ENCODE measurements at places on chromosomes 3 and 15.

GRCh38 chr15:84921121-84921520 lies 36.7 kb downstream of the SLC28A1 start:
- DNase-seq, result no peak

DNA sequence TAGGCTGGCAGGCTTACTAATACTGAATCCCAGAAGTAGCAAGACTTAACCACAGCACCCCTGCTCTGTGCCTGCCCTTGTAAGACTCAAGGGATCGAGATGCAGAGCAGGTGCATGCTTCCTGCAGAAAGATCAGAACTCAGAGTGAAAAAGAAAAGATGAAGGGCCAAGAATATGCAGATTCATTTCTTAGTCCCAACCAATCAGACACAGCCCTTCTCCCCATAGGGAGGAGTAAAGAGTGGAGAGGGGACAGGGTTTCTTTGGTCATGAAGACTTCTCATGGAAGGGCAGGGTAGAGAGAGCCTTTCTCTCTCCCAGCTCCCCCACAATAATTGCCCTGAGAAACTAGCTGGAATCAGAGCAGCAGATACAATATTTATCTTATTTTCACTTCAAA lies 105.6 kb upstream of the MB21D2 start:
- no peak for DNase-seq

DNA sequence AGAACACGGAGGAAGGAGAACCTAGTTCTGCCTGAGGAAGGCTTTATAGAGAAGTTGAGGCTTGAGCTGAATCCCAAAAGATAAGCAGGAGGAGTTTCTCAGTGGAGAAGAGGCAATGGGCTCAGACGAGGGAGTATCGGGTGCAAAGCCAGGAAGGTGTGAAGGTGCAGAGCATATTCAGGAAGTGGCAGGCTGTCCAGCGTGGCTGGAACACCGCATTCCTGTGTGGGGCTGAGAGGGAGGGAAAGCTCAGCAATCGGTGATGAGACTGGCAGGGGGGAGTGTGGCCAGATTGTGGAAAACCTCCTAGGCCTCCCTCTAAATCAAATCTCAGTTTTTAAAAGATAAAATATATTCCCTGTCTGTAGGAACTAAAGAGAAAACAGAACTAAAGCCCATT lies 63.0 kb downstream of the ARHGAP31 start:
- DNase-seq, result no peak

GRCh38 chr3:100635273-100635701 lies 25.9 kb downstream of the ADGRG7 start:
- DNase-seq, result no peak

DNA sequence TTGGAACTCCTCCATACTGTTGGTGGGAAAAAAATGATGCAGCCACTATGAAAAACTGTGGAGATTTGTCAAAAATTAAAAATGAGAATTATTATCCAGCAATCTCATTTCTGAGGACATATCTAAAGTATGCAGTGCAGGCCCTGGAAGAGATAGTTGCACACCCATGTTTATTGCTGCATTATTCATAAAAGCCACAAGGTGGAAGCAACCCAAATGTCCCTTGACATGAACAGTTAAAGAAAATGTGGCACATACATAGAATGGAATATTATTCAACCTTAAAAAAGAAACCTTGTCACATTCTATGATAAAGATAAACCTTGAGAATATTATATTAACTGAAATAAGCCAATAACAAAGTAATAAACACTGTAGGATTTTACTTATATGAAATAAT lies 80.9 kb upstream of the ARHGEF26 start:
- no peak for DNase-seq

GRCh38 chr3:114079761-114080160 lies 23.2 kb downstream of the QTRT2 start:
- DNase-seq, result no peak

GRCh38 chr3:147411815-147412241 lies 2.7 kb downstream of the ZIC1 start:
- DNase-seq, result no peak

GRCh38 chr3:15276028-15276724 lies 56.2 kb downstream of the SH3BP5 start:
- DNase-seq, result no peak

GRCh38 chr3:14634763-14635400 lies 16.7 kb upstream of the CCDC174 start:
- DNase-seq, result no peak

DNA sequence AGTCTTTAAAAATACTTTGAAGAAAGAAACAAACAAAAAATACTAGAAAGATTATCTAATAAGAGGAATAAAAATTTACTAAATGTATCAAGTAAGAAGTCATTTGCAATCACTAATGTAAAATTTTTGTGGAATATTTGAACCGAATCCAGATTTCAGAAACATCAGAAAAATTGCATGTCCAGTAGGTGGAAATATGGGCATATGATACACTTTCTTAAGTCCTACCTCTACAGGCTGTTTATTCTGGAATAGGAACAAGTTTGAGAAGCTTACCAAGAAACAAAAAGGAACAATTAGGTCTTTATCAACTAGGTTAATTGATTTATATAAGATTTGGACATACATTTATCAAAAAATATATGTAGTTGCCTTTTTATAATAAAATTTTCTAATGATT lies 292.9 kb upstream of the ROBO1 start:
- DNase-seq, result no peak

- DNase-seq, result no peak
Measured at GRCh38 chr3:4885316-4885715, 93.9 kb upstream of the BHLHE40 start.

DNA sequence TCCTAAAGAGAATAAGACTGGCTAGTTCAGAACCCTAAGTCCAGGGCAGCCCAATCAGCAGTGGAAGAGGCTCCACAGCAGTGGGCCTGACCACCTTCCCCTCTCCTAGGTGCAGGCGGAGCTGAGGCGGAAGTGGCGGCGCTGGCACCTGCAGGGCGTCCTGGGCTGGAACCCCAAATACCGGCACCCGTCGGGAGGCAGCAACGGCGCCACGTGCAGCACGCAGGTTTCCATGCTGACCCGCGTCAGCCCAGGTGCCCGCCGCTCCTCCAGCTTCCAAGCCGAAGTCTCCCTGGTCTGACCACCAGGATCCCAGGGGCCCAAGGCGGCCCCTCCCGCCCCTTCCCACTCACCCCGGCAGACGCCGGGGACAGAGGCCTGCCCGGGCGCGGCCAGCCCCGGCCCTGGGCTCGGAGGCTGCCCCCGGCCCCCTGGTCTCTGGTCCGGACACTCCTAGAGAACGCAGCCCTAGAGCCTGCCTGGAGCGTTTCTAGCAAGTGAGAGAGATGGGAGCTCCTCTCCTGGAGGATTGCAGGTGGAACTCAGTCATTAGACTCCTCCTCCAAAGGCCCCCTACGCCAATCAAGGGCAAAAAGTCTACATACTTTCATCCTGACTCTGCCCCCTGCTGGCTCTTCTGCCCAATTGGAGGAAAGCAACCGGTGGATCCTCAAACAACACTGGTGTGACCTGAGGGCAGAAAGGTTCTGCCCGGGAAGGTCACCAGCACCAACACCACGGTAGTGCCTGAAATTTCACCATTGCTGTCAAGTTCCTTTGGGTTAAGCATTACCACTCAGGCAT lies 33.7 kb downstream of the VIPR1 start:
- DNase-seq, result no peak

DNA sequence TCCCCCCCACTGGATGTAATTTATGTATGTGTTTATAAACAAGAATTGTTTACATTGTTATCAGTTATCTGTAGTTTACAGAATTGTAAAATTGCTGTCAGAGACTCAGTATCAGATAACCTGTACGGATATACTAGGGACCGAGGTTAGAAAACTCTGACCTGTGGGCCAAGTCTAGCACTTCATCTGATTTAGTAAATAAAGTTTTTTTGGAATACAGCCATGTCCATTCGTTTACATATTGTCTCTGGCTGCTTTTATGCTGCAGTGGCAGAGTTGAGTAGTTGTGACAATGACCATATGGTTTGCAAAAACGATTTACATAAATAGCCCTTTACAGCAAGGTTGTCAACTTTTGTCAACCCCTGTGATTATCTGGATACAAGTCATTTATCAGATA lies 52.6 kb downstream of the LRRC28 start:
- no peak for DNase-seq

- DNase-seq, result no peak
Measured at GRCh38 chr15:80564056-80564455, 131.1 kb upstream of the ABHD17C start.

DNA sequence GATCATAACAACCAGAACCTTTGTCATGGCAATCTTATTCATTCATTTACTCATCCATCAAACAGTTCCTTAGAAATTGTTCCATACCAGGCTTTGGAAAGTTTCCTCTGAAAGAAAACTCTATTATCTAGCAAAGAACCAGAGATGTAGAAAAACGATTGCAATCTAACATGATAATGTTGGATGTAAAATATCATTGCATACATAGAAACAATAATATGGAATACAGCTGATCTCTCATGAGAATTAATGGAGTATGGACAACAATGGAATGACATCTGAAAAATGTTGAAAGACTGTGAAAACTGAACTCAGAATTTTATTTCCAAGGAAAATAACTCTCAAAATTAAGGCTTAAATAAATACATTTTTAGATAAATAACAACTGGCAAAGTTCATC lies 665.4 kb downstream of the NLGN1 start:
- DNase-seq, result no peak

DNA sequence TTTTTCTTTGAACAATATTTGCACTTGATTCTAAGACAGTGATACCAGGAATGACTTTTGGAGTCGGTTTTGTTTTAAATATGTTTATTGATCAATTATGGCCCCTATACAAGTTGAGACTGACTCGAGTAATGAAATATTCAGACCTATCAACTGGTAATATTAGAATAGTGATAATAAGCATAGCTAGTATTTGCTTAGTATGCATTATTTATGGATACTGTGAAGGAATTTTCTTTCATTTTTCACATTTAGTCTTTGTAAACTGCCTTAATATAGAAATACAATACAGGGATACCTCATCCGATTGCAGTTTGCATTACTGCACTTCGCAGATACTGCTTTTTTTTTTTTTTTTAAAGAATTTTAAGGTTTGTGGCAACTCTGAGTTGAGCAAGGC lies 107.9 kb downstream of the CNTN4 start:
- no peak for DNase-seq

Measured in esophagus squamous epithelium (tissue), 5 donors.